ENCODE measurements at places on chromosomes 13 and 19.

- DNase-seq: no peak
Measured at GRCh38 chr19:13796301-13797057, 1.2 kb downstream of the ZSWIM4 start.

GRCh38 chr19:5700455-5701092, 10.5 kb downstream of the RPL36 start:
- DNase-seq: no peak

DNA sequence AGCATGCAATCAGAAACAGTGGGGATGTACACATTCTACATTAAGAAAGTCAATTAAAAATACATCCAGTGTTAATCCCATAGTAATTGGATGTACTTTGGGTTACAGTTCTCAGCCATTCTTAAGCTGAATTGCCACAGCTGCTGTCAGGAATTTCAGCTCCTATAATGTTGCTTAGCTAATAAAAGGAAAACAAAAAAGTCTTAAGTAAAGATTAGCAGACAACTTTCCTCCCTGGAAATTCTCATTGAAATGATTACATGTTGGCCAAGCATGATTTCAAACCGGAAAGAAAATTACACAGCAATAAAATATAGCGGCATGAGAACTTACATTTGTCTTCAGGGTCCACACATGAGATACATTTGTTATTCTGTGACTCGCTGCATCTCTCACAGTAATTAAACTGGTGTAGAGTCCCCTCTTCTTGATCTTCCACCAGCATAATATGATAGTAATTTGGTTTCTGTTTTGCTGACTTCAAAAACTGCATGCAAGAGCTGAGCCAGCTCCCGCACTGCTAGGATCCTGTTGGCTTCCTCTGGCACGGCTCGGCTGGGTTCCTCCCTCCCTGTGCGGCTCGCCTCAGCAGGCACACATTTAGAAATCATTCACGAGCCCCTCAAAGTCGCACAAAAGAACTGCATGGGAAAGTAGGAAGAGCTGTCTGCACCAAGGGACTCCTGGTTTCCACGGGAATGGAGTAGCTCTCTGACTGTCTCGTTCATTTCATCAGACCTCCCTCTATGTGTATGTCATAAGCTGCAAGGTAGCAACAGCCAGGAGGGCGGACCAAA, at the start of gene HTR2A:
HTR2A (minus strand) TSS at position 713 of the 797 bp plus-strand sequence. CDS start 1,147 bp downstream, outside the sequence.
- no peak for DNase-seq

- DNase-seq: no peak
Measured at GRCh38 chr19:43751466-43752220, 3.1 kb downstream of the SMG9 start.

DNA sequence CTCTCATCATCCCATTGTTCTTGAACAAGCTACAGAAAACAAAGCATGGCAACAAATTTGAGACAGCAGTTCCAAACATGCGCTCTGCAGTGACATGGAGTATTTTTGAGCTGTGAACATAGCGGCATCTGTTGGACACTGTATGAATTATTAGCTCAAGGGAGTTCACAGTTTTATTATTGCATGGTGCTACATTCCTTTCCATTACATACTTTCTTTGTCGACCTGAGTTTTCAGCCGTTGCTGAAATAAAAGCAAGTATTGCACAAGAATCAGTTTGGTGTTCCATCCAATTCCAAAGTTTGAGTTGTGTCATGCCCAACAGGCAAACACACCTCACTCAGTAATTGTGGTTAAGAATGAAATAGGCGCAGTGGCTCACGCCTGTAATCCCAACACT, 30.1 kb upstream of the METTL21C start:
- no peak for DNase-seq

- DNase-seq: no peak
Measured at GRCh38 chr19:45352062-45352461, 11.5 kb downstream of the KLC3 start.

DNA sequence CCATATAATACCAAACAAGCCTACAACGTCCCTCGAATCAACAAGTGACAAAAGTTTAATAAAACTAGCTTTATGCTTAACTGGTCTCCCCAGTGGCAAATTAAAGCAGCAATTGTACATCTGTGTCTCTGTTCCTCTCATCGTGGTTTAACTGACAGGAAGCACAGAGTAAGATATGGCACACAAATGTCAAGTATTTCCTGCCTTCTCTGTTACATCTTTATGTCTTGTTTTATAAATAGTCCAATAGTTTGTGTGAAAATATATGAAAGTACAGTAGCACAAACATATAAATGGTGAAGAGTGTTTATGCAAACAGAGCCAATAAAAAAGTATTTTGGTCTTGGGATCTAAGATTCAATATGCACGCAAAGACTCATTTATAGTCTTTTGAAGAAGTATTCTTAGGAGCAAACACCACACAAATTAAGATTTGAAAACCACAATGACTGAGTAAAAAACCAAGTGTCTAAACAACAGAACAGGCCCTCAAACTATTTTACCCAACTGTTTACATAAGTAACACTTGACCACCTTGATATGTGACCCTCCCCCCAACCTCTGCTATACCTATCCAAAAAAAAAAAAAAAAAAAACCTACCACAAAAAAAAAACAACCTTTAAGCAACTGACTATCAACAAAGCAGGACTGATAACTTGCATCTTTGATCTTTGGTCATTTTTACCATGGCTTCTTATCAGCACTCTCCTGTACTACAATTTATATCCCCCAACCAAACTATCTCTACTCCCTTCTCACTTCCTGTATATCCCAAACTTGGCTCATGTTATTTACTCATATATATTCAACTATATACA, 14.0 kb downstream of the ELF1 start:
- no peak for DNase-seq

GRCh38 chr13:24381541-24382265, 72.3 kb downstream of the C1QTNF9 start:
- DNase-seq: no peak

- DNase-seq: no peak
Measured at GRCh38 chr19:948842-949496, 23.1 kb downstream of the ARID3A start.

- DNase-seq: no peak
Measured at GRCh38 chr19:46491975-46492682, 3.5 kb downstream of the PNMA8B start.

GRCh38 chr13:27470075-27470820, 19.9 kb upstream of the MTIF3 start:
- DNase-seq: no peak

GRCh38 chr13:52374873-52375411, 31.0 kb downstream of the THSD1 start:
- DNase-seq: no peak

DNA sequence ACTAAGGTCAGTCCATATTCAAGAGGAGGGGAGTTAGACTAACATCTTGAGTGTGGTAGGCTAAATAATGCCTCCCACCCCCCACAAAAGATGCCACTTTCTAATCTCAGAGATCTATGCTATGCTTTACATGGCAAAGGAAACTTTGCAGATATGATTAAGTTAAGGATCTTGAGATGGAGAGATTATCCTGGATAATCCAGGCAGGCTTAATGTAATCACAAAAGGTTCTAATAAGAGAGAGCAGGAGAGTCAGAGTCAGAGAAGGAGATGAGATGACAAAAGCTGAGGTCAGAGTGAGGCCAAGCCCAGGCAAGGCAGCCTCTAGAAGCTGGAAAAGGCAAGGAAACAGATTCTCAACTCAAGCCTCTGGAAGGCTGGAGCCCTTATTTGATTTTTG, 1011.6 kb downstream of the PCDH9 start:
- no peak for DNase-seq

- no peak for DNase-seq
Measured at GRCh38 chr13:107803822-107804495, 411.4 kb downstream of the LIG4 start.

DNA sequence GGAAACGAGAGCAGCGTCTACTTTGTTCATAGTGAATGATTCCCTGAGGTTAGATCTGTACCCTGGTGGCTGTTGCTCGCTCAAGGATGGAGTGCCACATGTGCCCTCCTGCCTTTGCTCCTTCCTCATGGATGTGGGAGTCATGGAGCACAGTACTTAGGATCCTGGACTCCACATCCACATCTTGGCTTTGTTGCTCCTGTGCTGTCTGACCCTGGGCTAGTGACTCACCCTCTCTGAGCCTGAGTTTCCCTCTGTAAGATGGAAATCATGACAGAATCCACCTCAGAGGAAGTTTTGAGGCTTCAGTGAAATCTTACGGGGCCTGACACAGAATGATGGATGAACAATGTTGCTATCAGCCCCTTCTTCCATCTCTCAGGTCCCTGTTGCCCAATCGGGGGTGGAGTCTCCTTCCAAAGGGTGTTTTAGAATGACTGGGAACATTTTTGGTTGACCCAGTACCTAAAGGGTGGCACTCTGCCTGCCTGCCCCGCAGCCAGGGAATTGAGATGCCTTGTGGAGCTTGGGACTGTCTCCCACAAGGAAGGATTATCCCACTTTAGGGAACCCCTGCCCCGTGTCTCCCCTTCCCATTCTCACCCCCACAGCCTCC, 9.8 kb upstream of the TIMM50 start:
- DNase-seq: no peak

DNA sequence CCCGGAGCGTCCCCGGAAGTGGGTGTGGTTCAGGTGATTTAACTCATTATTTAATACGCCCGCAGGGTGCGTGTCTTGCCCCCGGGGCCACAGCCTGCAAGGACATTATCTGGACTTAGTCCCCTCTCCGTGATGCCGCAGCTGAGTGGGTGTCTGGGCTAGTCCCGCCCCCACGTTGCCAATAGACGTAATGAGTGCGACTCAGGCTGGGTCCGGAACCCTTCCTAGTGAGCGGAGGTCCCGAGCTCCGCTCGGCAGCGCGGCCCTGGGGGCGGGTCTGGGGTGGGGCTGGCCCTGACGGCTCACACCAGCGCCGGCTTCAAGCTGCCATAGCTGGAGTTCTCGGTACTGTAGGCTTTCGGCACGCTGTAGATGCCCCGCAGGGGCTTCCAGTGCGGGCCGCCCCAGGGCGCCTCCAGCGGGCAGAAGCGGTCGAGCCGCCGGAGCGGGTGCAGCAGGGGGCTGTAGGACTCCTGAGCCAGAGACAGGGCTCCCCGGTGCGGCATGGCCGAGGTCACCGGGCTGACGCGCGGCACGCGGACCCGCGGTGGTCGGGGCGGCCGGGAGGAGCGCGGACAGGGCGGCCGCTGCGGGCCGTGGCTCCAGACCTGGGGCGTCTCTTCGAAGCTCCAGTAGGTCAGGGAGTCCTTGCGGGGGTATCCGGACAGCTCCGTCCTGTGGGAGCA, 918 bp upstream of the LHB start:
- peak; percentile 56 for DNase-seq

DNA sequence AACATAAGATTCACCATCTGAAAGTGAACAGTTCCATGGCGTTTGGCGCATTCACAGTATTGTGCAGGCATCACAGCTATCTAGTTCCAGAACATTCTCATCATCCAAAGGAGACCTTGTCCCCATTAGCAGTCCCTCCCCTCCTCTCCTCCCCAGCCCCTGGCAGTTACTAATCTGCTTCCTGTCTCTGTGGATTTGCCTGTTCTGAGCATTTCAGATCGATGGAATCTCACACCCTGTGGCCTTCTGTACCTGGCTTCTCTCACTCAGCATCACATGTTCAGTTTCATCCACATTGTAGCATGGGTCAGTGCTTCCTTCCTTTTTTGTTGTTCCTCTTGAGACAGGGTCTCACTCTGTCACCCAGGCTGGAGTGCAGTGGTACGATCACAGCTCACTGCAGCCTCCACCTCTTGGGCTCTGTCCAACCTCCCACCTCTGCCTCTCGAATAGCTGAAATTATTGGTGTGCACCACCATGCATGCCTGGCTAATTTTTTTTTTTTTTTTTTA, 34.6 kb downstream of the CRTC1 start:
- DNase-seq: no peak

DNA sequence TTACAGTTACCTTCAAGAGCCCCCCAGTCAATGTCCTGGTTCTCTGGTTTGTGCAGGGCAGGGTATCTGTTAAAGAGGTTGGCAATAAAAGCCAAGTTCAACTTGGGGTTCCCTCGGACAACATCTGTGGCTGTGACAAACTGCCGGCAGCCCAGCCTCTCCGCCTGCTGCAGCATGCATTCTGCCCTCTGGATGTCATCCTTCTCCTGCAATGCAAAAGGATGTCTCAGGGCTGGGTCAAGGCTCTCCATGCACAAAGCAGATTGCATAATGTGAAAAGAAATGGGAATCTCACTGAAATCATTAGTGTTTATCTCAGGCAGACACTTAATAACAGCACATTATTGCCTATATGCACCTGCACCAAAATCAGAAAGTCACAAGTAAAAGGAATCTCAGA, 35.1 kb downstream of the LCP1 start:
- no peak for DNase-seq

- no peak for DNase-seq
Measured at GRCh38 chr19:918481-919198, 1.5 kb downstream of the KISS1R start.

DNA sequence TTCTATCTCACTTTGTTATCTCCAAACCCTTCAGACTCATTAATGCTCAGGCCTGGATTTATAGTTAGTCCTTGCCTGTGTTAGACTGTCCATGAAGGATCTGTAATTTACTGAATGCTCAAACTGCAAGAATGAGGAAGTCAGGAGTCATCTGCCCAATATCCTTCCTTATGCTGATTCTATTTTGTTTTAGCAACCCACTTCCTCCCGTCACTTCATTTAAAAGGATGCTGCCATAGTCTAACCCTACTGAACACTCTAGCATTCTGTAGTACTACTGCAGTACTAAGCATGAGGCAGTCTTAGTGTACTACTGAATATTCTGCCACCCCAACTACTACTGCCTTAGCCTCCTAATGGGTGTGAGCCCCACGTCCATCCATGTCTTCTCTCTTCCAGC, 1.5 kb downstream of the FCAR start:
- no peak for DNase-seq

- no peak for DNase-seq
Measured at GRCh38 chr13:113552786-113553434, 31.6 kb upstream of the TFDP1 start.

All from activated CD4-positive, CD25-positive, alpha-beta regulatory T cell (primary cell).